Kidney (tissue), 22 donors: ENCODE measurements at places on chromosomes 12 and 14. TPM values are rescaled to one million over a fixed set of nuclear protein-coding genes. Genes with fewer than 3 reads are reported as not detected.

DNA sequence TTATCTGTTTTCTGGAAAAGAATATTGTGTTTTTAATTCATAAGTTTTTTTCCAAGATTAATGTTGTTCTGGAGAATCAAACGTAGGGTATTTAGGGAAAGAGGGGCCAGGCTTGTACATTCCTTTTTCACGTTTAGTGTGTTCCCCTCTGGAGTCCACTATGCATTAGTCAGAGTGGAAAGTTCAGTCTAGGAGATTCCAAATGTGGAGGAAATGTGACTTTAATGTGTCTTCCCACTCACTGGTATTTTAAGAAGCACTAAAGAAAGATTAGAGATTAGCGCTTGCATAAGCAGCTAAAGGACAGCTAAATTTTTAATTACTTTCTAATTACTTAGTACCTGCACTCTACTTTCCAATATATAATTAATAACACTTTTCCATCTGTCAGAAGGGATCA, 4.4 kb upstream of the PDE6H start:
- DNase-seq, result no peak

GRCh38 chr12:121323908-121324307, 27.4 kb upstream of the CAMKK2 start:
- DNase-seq, result no peak

- DNase-seq, result no peak
These were observed 23.6 kb upstream of the TMEM132D start for GRCh38 chr12:129927316-129927900.

GRCh38 chr12:124695861-124696260, 128.4 kb upstream of the NCOR2 start:
- peak; percentile 63 for DNase-seq

GRCh38 chr14:40983604-40984003, 623.1 kb upstream of the LRFN5 start:
- no peak for DNase-seq

DNA sequence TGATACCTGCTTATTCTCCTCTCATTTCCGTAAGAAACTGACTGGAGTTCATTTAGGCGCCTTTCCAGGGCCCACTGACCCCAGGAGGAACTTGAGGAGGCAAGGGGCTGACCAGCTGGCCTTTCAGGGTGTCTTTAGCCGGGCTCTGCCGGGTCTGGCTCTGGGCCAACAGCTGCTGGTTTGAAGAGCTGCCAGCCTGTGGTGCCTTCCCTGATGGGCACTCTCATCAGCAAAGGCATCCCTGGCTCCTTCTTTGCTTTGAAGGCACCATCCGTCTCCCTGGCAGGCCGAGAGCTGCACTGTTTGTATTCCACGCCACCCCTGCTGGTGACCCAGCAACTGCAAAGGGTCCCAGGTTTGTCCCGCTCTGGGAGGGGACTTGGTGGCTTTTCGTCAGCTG, 42.0 kb downstream of the IQSEC3 start:
- DNase-seq, result no peak

GRCh38 chr14:81511111-81511904, 22.3 kb downstream of the SEL1L start:
- DNase-seq, result no peak

DNA sequence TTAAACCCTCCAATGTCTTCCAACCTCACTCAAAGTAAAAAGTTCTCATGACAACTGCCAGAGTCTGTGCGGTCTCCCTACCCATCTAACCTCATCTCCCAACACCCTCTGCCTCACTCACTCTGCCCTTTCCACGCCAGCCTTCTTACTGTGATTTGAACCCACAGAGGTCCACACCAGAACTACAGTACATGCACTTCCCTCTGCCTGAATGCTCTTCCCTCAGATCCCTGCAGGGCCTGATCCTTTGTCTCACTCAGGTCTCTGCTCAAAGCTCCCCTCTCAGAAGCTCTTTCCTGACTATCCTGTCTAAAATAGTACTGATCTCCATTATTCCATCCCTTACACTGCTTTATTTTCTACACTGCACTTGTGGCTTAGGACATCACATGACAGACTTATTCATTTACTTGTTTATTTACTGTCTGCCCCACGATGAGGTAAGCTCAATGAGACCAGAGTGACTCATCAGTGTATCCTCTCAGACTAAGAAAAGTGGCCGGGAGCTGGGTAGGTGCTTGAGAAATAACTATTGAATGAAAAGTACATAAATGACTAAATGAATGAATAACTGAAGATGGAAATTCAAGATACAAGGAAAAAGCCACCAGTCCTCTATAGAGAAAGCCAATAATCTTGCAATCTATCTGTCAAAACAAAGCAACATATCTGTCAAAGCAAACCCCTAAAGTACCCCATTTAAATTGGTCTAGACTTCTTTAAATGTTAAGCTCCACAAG, 17.1 kb downstream of the POMT2 start:
- DNase-seq, result no peak

DNA sequence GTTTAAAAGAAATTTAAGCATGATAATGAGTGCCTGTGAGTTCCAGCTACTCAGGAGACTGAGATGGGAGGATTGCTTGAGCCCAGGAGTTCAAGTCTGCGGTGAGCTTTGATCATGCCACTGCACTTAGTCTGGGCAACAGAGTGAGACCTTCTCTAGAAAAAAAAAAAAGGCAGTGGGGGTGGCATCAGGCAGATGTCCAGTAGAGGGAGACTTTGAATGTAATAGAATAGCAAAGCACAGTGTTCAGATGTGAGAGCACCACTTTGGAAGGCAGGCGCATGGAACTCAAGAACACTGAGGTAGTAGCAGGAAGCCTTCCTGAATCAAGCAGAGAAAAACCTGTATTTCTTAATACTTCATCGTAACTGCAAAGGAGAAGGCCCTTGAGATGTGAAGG, 394.5 kb upstream of the GARIN6 start:
- peak; percentile 12 for DNase-seq

DNA sequence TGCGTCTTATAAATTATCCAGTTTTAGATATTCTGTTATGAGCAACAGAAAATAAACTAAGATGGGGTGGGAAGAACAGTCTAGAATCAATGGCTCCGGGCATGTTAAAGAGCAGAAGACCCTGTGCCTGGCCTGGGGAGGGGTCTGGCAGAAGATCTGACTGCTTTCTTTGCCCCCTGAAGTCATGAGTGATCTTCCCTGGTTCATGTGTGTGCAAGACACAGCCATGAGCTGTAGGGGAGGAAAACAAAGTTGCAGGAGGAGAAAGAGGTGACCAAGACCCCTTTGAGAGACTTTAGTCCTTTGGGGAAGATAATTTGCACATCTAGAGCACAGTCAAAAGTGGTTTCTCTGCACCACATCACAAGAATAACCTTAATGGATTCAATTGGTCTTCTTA, 4.8 kb downstream of the LACRT start:
- no peak for DNase-seq

- no peak for DNase-seq
These were observed 325 bp upstream of the CLIP1 start for GRCh38 chr12:122422730-122423257.

- DNase-seq, result no peak
These were observed 11.5 kb downstream of the C14orf93 start for GRCh38 chr14:22998329-22999012.

DNA sequence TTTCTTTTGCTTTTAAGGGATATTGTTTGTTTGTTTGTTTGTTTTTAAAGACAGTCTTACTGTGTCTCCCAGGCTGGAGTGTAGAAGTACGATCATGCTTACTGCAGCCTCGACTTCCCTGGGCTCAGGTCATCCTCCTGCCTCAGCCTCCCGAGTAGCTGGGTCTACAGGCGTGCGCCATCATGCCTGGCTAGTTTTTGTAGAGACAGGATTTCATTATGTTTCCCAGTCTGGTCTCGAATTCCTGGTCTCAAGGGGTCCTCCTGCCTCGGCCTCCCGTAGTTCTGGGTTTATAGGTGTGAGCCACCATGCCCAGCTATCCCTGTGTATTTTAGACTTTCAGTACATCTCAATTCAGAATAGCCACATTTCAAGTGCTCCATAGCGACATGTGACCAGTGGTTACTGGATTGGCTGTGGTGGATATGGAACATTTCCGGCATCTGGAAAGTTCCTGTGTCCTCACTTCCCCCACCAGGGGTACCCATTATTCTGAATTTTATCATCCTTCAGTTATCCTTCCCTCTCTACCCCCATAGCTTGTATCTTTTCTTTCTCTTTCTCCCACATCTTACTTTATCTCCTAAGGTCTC, 61.1 kb downstream of the HRK start:
- DNase-seq, result no peak

DNA sequence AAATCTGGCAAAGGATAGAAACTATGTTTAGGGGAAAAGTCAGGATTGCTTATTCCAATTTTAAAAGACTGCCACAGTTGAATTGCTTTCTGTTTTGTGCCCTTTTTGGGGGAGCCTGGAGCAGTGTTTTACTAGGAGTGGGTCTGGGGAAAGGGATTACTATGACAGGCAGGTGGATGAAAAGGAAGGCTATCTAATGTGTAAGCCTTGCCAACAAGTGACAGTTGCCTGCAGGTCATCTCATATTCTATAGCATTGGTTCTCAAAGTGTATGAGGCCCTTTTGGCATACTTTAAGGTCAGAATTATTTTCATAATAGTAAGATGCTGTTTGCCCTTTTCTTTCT, 4.1 kb downstream of the EID3 start:
- no peak for DNase-seq

DNA sequence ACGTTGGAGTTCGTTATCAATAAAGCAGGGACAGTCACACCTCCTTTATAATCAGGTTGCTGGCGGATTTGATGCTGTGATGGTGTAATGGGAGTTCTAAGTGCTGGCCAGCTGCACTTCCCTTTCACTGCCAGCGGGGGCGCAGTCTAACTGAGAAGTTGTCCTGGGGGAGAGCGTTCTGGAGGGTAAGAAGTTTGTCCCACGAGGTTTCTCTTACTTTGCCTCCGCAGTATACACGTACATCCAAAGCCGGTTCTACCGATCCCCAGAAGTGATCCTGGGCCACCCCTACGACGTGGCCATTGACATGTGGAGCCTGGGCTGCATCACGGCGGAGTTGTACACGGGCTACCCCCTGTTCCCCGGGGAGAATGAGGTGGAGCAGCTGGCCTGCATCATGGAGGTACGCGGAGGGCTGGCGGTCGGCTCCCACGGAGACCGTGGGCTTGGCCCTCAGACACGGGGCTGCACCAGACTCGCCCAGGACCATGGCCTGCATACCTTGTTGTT, 42.7 kb downstream of the DYRK4 start:
- DNase-seq, result peak; percentile 82

- no peak for DNase-seq
These were observed 219.2 kb upstream of the TBX3 start for GRCh38 chr12:114903083-114903691.

GRCh38 chr12:8698132-8698851, 501 bp downstream of the RIMKLB start:
- DNase-seq, result peak; percentile 87

GRCh38 chr12:123532019-123532418, 1.5 kb downstream of the RILPL1 start:
- no peak for DNase-seq

DNA sequence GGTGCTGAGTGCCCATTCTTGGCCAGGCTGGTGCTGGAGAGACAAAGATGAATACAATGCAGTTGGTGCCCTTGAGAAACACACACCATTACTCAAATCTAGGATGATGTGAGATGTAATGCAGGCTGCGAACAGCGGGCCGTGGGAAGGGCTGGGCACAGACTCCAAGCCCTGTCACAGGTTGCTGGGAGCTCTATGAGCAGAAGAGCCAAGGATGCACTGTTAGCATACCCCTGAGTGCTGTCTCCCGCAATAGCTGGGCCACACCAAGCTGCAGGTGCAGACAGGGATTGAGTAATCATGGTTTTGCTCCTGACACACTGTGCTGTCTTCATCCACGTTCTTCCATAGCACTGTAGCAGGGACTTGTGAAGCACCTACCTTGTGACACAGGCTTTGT, 247.5 kb upstream of the CRY1 start:
- DNase-seq, result no peak

- no peak for DNase-seq
These were observed 1413.2 kb downstream of the LRFN5 start for GRCh38 chr14:43019826-43020225.

GRCh38 chr12:58313091-58313855, 371.9 kb downstream of the ATP23 start:
- no peak for DNase-seq

- DNase-seq, result no peak
These were observed 399.8 kb upstream of the SOX5 start for GRCh38 chr12:24349051-24349799.

- DNase-seq, result no peak
These were observed 124.2 kb downstream of the NTF3 start for GRCh38 chr12:5556033-5556614.

DNA sequence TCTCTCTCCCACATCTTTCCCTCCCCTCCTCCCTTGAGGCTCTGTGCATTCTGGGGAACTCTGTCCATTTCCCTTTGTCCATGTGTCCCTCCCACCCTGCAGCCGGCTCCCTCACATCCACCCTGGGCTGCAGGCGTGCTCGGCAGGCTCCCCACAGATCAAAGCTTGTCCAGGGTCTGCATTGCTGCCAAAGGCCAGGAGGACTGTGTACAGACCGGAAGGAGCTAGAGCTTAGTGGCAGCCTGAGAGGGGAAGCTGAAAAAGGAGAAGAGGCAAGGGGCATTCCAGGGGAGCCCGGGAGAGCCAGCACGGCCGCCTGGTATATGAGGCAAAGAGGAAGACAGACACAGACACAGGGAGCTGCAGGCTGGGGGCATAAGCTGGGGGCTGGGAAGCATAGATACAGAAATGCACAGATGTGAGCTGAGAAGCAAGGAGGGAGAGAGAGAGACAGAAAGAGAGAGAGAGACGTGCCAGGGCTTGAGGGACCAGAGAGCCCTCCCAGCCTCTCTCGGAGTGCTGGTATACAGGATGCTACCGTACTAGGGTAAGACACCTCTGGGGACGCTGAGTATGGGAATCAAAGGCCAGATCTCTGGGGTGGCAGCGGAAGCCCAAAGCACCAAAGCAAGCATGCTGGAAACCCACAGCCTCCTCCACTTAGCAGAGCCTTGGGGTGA, 3.3 kb downstream of the CD4 start:
- no peak for DNase-seq

VWF gene
- 9.6 TPM for polyA plus RNA-seq

TAS2R42 gene
- polyA plus RNA-seq, result not detected

IGFBP6 gene
- polyA plus RNA-seq, result 57.3 TPM

DNAI7 gene
- polyA plus RNA-seq, result 3.0 TPM

MSI1 gene
- polyA plus RNA-seq, result 0.80 TPM

LUM gene
- polyA plus RNA-seq, result 102 TPM

GPR68 gene
- polyA plus RNA-seq, result 0.82 TPM
